ENCODE measurements at places on chromosomes 7 and 10. TPM values are rescaled to one million over a fixed set of nuclear protein-coding genes. Genes with fewer than 3 reads are reported as not detected.

- no peak for DNase-seq
These were observed 11.1 kb upstream of the TFEC start for GRCh38 chr7:116041615-116042014.

DNA sequence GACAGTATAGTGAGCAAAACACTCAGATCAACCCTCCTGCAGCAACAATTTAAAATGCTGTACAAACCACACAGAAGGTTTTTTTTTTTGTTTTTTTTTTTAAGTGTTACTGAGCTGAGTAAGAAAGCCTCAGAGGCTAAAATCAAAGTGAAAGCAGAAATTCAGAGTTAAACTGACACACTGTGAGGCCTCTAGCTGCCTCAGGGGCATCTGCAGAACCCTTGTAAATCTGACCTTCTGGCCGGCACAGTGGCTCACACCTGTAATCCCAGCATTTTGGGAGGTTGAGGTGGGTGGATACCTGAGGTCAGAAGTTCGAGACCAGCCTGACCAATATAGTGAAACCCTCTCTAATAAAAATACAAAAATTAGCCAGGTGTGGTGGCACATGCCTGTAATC lies 7.4 kb upstream of the GNA12 start:
- DNase-seq = no peak

GRCh38 chr10:12279281-12279680 lies 70.1 kb upstream of the CAMK1D start:
- DNase-seq = no peak

GRCh38 chr7:74149603-74150002 lies 24.6 kb upstream of the EIF4H start:
- no peak for DNase-seq

DNA sequence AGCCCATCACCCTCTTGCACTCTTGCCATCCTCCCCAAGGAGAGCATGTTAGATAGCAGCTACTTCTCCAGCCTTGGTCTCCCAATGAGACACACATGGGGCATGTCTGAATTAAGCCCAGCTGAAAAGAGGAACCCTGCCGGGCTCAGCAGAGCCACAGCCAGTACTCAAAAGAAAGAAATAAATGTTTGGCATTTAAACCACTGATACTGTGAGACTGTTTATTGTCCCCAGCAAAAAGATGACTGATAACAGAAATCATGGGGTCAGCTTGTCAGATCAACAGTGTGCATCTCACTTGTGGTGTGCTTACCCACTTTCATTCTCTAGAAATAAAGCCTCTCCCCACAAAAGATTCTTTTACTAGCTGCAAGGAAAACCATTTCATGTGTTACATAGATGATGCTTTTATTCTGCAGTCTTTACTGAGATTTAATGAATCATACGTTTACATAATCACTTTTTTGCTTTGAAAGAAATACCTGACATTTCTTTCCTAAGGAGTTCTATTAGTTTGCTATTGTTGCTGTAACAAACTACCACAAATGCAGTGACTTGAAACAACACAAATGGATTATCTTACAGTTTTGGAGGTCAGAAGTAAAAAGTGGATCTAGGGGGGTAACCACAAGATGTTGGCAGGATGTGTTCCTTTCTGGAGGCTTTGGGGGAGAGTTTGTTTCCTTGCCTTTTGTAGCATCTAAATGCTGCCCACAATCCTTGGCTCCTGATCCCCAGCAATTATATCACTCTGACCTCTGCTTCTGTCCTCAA lies 20.9 kb downstream of the ANKRD7 start:
- no peak for DNase-seq

DNA sequence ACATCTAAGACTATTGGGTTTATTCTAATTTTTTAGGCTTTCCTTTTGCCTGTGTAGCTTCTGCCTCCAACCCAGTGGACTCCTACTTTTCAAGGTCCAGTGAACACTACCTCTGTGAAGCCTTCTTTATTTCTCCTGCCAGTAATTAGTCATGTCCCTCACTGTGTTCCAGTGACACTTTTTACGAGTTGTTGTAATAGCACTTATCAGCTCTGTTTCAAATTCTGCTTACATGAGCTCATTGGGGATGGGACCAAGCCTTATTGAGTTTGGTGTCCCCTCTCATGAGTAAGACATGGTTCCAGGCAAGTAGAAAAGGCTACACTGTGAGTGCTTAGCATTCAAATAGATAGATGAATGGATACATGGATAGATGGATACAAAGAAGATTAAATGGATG lies 184.6 kb downstream of the HIBADH start:
- no peak for DNase-seq

- DNase-seq = no peak
These were observed 217.2 kb upstream of the HDAC9 start for GRCh38 chr7:18278316-18278715.

GRCh38 chr7:117872561-117873309 lies 506 bp downstream of the CTTNBP2 start:
- peak; percentile 38 for DNase-seq

GRCh38 chr10:132588301-132589013 lies 50.9 kb downstream of the INPP5A start:
- DNase-seq = no peak

DNA sequence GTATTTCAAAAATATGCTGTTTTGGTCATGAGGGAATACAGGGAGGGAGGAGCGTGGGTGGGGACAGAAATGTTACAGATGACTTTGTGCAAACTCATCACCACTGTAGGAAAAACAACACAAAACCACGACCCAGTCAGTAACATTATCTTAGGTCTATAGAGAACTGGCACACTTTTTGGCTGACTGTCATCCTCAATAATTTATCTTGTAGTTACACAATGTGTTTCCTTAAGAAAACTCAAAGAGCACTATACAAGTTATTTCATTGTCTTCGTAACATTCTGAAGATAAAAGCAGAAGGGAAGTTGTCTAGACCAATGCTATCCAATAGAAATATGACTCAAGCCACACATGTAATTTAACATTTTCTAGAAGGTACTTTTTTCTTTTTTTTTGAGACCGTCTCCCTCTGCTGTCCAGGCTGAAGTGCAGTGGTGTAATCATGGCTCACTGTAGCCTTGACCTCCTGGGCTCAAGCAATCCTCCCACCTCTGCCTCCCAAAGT lies 16.9 kb upstream of the CDK14 start:
- peak; percentile 34 for DNase-seq

GRCh38 chr10:44752451-44753441 lies 158.4 kb upstream of the TMEM72 start:
- DNase-seq = no peak

DNA sequence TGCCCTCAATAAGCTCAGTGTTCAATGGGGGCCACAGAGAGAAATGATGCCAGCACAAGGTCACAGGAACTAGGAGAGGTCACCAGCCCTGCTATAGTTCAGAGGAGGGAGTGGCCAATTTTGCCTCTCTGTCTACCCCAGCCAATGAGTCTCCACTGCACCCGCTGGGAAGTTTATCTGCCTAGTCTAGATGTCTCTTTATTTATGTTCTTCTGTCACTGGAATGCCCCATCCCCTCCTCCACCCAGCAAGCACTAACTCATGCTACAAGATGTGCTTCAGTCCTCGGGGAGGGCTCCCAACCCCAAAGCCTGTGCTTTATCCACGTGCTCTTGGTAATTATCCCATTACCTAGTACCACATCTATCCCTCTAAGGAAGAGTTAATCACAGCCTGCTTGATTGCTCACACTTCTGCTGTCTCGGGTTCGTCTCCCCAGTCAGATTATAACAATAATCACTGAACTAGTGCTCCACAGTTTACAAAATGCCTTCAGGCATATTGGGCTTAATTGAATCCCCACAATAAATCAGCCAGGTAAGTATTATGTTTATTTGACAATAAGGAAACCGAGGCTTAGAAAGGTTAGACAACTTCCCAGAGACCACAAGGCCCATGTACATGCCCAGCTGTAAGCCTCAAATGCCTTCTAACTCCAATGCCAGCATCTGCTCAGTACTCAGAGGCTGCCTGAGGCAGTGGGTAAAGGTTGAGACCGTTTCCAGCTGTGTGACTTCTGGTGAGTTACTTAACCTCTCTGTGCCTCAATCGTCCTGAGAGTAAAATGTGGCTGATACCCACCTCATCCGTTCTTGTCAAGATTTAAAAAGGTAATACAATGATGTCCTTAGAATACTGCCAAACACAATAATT lies 3.9 kb downstream of the HIP1 start:
- no peak for DNase-seq

- DNase-seq = no peak
These were observed 50.4 kb upstream of the WDR11 start for GRCh38 chr10:120800528-120801323.

DNA sequence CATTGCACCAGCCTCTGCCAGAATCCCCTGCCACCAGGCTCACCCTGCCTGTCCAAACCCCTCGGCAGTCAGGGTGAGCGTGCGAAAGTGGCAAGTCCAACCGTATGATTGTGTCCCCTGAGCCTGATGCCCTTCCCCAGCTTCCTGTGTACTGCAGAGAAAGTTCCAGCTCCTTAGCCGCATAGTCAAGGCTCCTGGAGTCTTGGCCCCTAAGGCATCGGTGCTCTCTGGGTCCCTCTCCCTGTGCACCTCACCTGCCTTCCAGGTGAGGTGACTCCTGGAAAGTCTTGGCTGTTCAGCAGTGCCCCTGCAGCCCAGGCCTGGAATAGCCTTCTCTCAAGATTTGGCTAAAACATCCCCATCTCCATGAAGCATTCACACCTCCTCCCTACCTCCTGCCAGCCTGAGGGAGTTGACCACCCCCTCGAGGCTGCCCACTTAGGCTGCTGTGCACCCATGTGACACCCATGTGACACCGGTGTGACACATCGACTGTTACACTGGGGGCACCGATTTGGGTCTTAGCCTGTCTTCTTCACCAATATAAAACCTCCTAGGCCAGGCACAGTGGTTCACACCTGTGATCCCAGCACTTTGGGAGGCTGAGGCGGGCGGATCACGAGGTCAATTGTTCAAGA lies 56.1 kb upstream of the ELN start:
- DNase-seq = no peak

DNA sequence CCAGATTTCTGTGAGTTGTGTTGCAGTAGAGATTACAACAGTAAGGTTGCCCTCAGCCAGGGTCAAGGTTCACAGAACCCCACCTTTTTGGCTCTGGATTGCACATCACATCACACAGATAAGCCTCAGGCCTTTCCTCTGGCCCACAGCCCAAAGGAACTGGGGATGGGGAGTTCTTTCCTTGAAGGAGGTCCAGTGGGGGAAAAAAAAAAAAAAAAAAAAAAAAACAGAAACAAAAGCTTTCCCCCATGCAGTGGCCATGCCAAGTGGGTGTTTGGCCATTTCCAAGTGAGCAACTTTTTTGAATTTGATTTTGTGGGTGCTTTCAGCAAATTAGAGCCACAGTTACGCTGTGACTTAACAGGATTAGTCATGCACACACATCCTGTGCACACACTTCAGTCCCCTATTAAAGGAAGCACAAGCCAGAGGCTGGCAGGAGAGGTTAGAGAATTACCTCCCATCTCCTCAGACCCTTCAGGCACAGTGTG lies 79.3 kb upstream of the NANOS1 start:
- no peak for DNase-seq

DNA sequence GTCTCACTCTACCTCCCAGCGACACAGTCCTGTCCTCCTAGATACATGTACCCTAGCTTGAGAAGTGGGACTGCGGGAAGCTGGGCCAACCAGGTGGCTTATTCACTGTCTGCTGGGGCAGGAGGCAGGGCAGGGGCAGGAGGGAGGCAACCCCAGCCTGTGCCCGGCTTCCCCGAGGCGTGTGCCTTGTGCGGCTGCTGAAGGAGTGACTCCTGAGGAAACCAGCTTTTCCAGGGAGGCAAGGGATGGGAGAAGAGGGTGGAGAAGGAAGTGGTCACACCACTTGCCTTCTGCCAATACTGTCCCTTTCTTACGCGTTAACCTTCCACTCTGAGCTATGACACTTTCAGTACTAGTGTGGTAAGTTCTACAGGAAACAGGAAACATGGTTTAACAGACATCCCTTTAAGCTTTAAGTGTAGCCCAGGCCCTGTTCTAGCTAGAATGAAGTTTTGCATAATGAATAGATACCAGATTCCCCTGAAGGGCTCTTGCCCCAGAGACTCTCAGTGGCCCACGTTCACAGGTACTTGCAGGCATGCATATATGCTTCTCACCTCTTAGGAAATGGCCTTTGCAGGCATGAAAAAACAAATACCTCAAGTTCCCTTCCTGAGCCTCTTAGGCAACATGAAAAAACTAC lies 40.6 kb downstream of the SYPL1 start:
- no peak for DNase-seq

- DNase-seq = peak; percentile 87
These were observed 214.4 kb downstream of the FAM107B start for GRCh38 chr10:14560274-14560673.

DNA sequence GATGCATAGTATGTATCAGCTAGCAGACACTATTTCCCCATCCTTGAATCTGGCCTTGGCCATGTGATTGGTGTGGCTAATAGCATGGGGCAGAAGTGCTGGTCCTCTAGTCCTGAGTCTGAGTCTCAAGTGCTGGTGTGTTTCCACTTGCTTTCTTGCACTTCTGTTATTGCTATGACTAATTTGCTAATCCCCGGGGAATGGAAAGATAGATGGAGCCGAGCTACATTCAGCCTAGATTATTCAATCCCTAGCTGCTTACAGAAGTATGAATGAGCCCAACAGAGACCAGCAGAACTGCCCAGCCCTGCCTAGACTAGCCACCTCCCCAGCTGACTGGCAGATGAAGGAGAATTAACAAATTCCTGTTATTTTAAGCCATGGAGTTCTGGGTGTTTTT lies 53.2 kb upstream of the SYPL1 start:
- no peak for DNase-seq

GRCh38 chr10:120477743-120478141 lies 20.7 kb downstream of the PLPP4 start:
- DNase-seq = no peak

GRCh38 chr10:28523725-28524252 lies 9.1 kb upstream of the WAC start:
- no peak for DNase-seq

XRCC2 gene
- total RNA-seq = 18.5 TPM

OR13A1 gene
- not detected for total RNA-seq

ARL3 gene
- 7.8 TPM for total RNA-seq

AKR1C8 gene
- total RNA-seq = not detected

SLC26A3 gene
- total RNA-seq = 0.79 TPM

FAM237B gene
- not detected for total RNA-seq

RASA4B gene
- total RNA-seq = 3.2 TPM

PRDX3 gene
- 213 TPM for total RNA-seq

STEAP1 gene
- total RNA-seq = 33.6 TPM

TACC2 gene
- total RNA-seq = 98.5 TPM

Measured in Caco-2 (cell line).